ENCODE measurements at places on chromosomes 13 and 19.

GRCh38 chr13:101397742-101398141 lies 18.6 kb downstream of the NALCN start:
- DNase-seq, result peak; percentile 85

DNA sequence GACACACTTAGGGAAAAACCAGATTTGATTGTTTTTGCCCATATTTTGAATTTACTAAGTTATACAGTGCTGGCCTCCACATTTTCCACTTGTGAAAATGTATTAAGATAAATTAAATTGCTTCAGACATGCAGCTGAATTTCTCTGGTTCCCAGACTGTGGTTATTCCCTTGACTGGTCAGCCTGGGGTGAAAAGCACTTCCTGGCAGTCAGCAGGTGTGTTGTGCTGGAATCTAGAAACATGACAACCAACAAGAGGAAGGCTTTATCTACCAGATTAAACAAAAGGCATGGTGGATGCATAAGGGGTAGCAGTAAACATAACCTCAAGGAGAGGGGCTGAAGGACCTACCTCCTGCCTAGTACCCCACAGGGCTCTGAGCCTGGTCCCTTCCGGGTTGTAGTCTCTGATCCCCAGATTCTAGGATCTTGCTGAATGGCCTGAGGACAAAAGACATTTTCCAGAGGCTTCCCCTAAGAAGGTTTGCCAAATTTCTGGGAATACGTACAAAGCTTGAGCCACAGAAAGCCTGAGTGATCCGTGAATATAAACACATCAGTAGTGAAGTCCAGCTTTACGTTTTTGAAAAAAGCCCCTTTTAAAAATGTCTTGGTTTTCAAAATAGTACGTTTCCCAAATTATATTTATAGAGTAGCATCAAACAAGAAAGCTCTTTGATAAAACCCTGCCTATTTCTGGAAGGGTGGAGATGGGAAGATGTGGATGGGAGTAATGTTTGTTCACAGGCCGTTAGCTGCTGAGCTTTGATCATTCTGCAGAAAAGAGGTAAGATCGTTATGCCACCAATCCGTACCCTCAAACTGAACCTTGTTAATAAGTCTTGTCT lies 133.4 kb downstream of the LACC1 start:
- no peak for DNase-seq

DNA sequence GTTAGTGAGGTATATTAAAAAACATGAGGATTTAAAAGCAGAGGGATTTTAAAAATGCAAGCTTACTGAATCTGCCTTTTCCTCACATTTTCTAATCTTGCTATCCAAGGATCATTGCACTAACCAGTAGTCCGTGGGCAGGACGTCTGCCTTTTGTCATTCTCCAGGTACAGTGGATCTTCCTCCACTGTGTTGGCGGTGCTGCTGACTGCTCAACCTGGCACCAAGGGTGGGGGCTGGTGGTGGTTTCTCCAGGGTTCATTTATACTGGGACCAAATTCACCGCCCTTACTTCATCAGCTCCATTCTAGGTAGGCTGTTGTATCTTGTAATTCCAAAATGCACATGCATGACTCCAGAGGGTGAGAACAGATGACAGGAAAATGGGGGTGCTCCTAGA lies 169.3 kb downstream of the STK24 start:
- DNase-seq, result no peak

GRCh38 chr13:73142071-73142470 lies 83.3 kb downstream of the KLF5 start:
- no peak for DNase-seq

DNA sequence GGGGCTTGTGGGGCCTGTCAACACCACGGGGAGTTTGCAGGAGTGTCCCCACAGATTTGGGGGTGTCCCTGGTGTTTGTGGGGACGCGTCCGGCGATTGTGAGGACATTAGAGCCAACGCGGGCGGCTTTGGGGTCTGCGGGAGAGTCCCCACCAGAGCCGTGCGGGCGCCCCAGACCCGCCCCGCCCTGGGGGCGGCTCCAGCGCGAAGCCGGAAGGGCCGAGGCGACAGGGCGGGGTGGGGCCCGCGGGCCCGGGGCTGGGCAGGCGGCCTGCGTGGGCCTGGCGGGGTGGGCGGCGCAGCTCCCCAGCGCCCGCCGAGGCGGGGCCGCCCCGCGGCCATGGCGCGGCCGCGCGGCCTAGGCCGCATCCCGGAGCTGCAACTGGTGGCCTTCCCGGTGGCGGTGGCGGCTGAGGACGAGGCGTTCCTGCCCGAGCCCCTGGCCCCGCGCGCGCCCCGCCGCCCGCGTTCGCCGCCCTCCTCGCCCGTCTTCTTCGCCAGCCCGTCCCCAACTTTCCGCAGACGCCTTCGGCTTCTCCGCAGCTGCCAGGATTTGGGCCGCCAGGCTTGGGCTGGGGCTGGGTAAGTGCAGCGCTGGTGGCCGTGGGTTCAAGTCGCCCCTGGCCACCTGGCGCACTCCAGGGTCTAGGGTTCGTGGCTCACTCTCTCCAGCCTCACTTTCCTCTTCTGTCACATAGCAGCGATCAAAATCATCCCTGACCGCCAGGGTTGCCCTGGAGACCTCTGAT lies 10.3 kb downstream of the PDE4A start:
- DNase-seq, result no peak

DNA sequence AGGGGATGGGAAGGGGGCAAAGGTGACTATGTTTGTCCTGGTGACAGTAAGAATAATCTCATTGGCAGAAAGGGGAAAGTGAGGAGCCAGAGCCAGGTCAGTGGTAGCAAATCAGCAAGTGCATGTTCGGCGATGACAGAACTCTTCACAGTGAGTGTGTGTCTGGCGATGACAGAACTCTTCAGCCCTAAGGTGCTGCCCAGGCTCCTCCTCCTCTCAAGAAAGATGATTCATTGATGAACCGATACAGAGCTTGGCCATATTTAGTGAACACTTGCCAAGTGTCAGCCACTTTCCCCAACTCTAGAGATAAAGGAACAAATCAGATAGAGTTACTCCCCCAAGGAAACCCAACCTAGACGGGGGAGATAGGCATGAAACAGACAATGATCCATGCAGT lies 199.3 kb upstream of the UBL3 start:
- no peak for DNase-seq

DNA sequence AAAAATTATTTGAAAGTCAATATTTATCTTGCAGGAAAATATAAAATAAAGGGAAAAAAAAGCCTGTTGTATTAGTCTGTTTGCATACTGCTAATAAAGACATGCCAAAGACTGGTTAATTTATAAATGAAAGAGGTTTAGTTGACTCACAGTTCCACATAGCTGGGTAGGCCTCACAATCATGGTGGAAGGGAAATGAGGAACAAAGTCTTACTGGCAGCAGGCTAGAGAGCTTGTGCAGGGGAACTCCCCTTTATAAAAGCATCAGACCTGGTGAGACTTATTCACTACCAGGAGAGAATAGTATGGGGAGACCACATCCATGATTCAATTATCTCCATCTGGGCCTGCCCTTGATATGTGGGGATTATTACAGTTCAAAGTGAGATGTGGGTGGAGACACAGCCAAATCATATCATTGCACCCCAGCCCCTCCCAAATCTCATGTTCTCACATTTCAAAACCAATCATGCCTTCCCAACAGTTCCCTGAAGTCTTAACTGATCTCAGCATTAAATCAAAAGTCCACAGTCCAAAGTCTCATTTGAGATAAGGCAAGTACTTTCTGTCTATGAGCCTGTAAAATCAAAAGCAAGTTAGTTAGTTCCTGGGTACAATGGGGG lies 1416.5 kb upstream of the SPRY2 start:
- DNase-seq, result no peak

- DNase-seq, result no peak
Measured at GRCh38 chr19:49165111-49165750, 7.6 kb downstream of the TRPM4 start.

GRCh38 chr13:97743938-97744337 lies 209.5 kb upstream of the IPO5 start:
- DNase-seq, result no peak

DNA sequence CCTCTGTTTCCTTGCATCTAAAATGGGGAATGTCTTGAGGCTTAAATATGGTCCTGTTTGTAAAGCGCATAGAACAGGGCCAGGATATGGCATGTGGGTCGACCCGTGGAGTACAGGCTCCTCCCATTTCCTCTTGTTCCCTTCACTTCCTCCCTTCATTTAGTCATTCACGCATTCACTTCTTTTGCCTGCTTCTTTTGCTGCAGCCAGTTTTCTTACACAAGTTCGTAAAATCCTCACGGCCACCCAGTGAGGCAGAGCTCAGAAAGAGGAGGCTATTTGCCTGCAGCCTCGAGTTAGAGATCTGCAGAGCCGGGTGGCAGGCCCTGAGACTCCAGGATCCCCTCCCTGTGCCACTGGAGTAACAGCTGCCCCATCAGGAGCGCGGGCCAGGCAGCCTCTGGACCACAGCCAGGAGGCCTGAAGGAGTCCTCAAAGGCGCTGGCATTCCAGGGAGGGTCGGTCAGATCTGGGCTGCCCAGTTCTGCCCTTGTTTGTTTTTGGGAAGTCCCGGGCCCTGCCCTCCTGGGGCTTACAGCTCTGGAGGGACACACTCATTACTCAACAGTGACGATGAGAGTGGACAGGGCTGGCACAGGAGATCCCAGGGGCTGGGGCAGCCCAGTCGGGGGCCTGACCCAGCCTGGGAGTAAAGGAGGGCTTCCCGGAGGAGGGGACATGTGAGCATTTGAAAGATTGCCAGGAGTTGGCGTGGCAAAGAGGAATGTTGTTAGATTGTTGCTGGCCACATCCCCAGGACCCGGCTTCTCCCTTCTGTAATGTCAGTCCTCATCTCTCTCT lies 4.6 kb downstream of the PPP5C start:
- DNase-seq, result peak; percentile 22

DNA sequence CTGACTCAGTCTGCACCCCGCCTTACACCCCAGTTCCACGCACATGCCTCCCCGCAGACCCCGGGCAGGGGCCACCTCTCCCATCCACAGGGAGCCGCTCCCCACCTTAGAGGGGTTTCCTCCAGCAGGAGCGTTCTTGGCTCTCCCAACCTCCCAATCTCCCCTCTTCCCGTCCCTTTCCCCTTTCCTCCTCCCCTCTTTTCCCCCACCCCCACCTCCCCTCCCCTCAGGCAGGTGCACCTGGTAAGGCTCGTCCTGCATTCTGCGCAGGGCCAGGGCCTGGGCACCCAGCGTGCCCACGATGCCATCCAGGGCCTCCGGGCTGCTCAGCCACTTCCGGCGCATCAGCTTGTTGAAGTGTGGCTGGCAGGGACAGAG lies 27.3 kb downstream of the EXOC3L2 start:
- DNase-seq, result no peak

GRCh38 chr13:37049810-37050209 lies 9.7 kb downstream of the SUPT20H start:
- no peak for DNase-seq

- peak; percentile 87 for DNase-seq
Measured at GRCh38 chr19:38684078-38684861, 36.8 kb downstream of the ACTN4 start.

GRCh38 chr19:13804830-13805683 lies 9.8 kb downstream of the ZSWIM4 start:
- no peak for DNase-seq

GRCh38 chr13:94431574-94431973 lies 47.9 kb downstream of the DCT start:
- DNase-seq, result peak; percentile 13

GRCh38 chr13:112434032-112434431 lies 57.9 kb downstream of the SPACA7 start:
- no peak for DNase-seq

GRCh38 chr19:6343462-6343861 lies 10.1 kb upstream of the ACER1 start:
- no peak for DNase-seq

GRCh38 chr19:30564551-30565011 lies 192.4 kb downstream of the ZNF536 start:
- DNase-seq, result no peak

DNA sequence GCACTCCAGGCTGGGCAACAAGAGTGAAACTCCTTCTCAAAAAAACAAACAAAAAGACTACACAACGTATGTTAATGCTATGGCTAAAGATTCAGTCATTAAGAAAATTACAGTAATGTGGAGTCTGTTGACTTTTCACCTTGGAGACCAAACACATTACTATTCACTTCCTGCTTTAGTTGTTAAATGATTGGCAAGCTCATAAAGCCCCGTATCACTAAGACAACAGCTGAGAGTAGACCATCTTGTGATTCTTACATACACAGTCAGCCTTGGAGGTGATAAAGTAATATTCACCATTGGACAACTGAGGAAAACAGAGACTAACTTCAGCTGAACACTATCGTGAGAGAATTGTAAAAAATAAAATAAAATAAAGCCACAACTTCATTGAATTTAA lies 86.5 kb downstream of the KCTD12 start:
- DNase-seq, result no peak

DNA sequence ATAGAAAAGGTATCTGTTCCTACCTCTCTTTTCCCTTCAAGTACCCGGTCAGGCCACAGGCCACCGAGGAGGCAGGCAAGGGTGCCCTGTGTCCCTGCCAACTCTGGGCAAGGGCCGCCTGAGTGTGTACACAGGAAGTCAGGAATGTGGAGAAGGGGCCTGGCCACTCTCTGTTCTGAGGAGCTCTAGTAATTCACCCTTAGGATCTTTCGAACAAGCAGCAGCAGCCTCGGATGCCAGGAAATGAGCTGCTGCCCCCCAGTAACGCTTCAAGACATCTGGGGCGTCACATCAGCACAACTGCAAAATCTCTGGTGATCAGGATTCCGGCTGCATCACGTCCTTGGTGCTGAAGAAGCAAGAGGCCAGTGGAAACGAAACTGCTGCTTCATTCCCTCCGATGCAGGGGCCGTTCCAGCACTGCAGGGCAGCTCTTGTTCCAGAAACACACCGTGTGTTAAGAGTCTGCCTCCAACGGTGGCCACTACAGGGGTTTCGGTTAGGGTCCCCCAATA lies 2.0 kb downstream of the RAB20 start:
- peak; percentile 35 for DNase-seq

GRCh38 chr19:23996549-23996948 lies 81.9 kb downstream of the ZNF726 start:
- DNase-seq, result no peak

DNA sequence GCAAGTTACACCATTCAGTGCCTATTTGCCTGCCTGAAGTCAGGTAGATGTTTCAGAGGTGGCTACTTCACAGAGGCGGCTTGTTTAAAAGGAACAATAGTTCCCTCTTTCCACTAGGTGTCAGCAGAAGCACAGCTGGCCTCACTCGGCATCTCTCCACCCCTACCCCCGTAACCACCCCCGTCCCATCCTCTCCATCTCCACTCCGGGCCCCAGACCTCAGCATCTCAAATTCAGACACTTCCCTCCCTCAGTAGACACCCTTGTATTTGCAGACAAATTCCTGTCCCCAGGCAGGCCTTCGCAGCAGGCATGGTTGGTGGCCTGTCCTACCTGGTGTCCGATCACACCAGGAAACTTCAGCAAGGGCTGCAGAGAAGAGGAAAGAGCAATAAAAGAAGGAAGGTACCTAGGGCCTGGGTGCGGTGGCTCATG lies 9.1 kb upstream of the DPP9 start:
- peak; percentile 31 for DNase-seq

Measured in stromal cell of bone marrow (primary cell).